Activated CD4-positive, alpha-beta T cell treated with anti-CD3 and anti-CD28 coated beads for 24 hours (primary cell): ENCODE measurements at places on chromosomes 7 and 10.

DNA sequence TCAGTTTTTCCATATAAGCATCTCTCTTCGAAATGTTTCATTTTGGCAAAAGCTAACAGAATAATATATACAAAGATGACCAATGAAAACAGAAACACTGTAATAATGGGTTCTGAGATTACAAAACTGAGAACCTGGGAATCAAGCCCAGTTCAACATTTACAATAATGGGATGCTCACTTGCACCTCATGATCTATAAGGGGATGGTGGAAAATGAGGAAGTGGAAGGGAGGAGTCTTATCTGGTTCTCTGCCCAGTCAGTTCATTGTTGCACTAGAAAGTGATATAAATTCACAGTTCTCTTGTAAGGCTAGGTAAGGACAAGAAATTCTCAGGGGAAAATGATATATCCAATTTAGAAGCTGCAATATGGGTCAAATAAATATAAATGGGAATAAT, 31.7 kb upstream of the RHOBTB1 start:
- no peak for DNase-seq

- DNase-seq, result no peak
These were observed 57.4 kb upstream of the CASD1 start for GRCh38 chr7:94452239-94452638.

DNA sequence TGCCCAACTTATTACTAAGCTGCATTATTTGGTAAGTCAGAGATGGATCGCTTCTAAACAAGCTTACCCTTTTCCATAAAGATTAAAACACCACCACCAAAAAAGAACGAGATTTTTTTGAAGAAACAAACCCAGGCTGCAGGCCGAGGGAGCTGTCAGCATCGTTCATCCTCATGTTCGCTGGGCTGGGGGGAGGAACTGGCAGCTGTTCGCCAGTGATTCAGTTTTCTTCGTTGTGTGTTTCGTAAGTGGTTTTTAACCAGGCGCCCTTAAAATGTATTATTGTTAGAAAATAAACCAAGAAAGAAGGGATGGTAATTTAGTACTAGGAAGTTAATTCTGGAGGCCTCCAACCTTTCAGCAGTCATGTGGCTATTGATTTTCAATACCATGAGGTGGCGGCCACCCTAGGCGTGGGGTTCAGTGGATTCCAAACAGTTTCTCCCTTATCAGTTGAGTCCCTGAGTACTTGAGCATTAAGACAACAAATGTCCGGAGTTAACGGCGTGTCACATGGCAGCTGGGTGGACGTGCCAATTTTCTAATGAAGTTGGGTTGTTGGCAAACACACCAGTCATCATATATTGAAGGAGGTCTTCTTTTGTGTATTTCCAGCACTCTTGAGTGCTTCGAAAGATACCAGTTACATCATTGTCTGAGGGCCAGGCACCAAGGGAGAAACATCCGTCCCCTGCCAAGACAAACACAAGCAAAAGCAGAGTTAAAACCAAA, 173.2 kb downstream of the EBF3 start:
- no peak for DNase-seq

- DNase-seq, result no peak
These were observed 658.0 kb downstream of the TYW1 start for GRCh38 chr7:67654642-67655041.

GRCh38 chr7:37357637-37357996, 91.0 kb downstream of the ELMO1 start:
- DNase-seq, result no peak

- DNase-seq, result no peak
These were observed 94.2 kb downstream of the CD36 start for GRCh38 chr7:80732630-80733029.

DNA sequence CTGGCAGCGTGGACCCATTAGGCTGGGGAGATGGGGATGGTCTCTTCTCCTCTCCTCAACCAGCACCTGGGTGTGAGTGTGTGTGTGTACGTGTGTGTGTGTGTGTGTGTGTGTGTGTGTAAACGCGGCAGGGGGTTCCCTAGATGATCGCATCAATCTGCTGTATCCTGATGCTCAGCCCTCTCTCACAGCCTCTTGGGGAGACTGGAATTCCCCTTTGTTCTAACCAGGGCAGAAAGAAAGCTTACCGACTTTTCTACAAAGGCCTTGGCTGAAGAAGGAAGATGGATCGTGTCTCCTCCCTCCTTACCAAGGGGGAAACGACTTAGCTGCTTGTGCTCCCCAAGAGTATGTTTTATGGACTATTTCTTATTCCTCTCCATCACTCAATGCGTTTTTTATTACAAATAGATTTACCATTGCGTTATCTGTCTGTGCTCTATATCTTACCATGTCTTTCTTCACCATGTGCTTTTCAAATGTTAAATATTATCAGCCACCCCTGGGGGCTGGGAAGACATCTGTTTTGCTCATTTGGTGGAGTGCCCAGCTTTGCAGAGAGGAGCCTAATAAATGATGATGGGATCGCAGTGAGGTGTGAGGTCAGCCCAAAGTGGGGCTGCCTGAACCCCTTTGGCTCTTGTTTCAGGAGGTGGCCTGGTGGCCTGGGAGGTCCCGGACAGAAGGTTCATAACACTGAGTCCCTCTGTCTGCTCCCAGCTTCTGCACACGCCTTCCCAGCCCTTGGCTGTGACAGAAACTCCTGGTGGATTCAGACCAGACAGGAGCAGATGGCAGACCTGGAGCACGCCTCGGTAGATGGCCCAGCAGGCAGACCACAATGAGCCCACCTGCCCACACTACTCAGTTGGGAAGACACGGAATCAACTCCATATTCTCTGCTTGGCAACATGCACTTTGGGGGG, 262.0 kb downstream of the PRPF18 start:
- no peak for DNase-seq

DNA sequence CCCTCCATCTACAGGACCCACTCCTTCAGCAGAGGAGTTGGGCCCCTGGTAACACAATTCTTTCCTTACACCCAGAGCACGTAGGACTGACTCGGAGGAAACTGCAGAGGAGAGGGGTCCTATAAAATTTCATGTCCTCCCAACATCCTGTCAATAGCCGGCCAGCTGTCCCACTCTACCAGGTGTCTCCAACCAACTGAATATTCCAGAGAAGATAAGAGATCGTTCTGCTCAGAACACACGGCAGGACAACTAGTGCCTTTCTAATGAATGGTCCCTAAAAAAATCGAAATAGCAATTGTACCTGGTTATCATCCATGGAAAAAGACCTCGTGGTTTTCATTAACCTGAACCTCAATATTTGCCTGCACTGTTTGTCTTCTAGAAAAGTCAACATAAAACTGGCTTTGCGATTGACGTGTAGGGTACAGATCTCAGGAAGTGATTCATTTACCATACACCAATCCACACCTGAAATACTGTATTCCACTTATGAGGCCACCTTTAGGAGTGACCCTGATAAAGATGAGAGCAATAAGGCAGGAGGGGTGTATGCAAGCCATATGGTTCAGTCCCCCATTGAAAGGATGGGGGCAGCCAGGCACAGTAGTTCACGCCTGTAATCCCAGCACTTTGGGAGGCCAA, 111.7 kb downstream of the PARP12 start:
- no peak for DNase-seq

- no peak for DNase-seq
These were observed 900.8 kb downstream of the XPNPEP1 start for GRCh38 chr10:109022417-109023049.

DNA sequence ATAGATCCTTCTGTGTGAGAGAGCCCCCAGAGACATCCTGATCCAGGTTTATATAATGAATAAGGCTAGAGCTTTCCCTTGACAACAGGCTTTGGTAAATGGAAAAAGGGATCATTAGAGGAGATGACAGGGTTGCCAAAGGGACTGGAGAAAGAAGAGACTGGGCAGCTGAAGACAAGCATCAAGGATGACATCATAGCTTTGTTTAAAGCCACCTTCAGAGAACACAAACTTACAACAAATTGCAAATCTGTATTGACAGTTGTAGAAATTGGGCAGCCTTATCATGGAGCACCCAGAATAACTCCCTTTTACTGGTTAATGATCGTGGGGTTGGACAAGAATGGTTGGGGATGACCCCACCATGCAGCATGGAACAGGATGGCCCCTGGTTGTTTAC, 3.7 kb upstream of the PLPP4 start:
- DNase-seq, result no peak

DNA sequence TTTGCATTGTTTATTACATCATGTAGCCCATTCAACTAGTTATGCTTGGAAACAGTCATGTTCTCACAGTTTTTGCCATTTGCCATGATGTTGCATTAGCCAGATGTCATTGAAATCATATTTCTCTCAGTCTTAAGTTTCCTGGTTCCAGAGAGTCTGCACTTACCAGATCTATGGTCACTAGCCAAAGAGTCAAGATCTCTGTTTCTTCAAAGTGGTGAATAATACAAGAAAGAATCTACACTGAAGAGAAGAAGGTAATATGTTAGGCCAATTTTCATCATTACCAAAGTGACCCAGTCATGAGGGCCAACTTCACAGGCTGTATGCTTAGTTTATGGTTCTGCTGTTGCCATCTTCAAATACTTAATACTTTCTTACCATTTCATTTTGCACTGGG, 89.0 kb upstream of the PHYHIPL start:
- DNase-seq, result no peak
